Stimulated activated CD4-positive, alpha-beta T cell treated with anti-CD3 and anti-CD28 coated beads, Interleukin-4, amount 100 ng/mL, for 4 hours (primary cell): ENCODE measurements at places on chromosomes 7 and 10.

GRCh38 chr7:64174328-64174727, 32.7 kb upstream of the ZNF735 start:
- DNase-seq: no peak

DNA sequence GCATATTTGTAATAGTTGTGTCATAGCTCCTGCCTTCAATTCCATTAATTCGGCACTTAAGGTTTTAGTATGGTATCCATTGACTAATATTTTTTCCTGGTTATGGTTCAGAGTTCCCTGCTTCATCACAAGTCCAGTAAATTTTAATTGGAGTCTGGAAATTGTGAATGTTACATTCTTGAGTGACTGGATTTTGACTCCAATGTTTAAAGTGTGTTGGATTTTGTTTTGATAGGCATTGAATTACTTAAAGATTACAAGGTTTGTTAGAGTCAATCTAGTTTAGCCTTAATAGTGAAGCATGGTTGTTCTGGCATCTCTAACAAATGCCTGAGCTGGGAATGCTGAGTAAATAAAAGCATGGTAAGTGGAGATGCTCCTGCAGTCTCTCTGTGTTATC, 326.6 kb upstream of the IGFBP3 start:
- no peak for DNase-seq

DNA sequence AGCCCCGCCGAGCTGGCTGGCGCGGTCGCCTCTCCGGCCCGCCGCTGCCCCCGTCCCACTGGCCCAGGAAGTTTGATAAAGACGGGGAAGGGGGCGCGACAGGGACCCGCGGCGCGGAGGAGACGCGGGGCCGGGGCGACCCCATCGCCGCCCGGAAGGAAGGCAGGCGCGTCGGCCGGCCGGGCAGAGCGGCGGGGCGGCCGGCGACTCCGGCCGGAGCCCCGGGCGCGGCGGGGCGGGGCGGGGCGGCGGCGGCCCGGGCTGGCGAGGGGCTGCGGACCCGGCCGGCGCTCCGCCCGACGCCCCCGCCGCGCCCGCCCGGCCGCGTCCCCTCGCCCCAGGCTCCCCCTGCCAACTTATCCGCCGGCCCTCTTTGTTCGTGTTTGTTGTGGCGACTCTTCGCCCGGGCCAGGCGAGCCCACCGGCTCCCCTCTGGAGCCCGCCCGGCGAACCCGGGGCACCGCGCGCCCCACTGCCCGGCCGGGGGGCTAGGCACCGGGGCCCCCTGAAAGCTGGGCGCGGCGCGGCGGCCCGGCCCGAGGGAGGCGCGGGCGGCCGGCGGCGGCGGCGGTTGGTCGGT, 571 bp downstream of the KDM7A start:
- DNase-seq: peak; percentile 10

- no peak for DNase-seq
Observed at GRCh38 chr10:123607386-123607785, 58.8 kb upstream of the GPR26 start.

- no peak for DNase-seq
Observed at GRCh38 chr7:80172387-80172786, 37.8 kb downstream of the GNAI1 start.

GRCh38 chr10:72762042-72762441, 70.1 kb downstream of the MCU start:
- DNase-seq: no peak

- DNase-seq: no peak
Observed at GRCh38 chr7:108004220-108005142, 1.5 kb upstream of the LAMB1 start.

- no peak for DNase-seq
Observed at GRCh38 chr7:13322126-13322525, 634.7 kb downstream of the ARL4A start.

- peak; percentile 37 for DNase-seq
Observed at GRCh38 chr7:29243910-29244655, 49.5 kb downstream of the CHN2 start.

DNA sequence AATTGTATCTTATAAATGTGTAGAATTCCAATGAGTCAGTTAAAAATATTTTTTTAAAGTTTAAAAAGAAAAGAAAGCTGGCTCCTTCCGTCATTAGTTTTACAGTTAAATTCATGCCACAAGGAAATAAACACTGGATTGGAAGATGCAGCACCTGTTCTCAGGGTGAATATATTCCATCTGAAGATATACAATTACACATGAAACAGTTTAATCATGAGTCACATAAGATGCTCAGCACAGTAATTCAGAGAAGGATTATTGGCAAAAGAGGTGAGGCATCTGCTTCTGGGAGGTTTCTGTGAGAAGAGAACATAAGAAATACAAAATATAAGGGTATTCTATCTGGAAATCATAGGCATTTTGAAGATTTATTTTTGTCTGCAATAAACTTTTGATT, 376.5 kb upstream of the SORCS1 start:
- no peak for DNase-seq

DNA sequence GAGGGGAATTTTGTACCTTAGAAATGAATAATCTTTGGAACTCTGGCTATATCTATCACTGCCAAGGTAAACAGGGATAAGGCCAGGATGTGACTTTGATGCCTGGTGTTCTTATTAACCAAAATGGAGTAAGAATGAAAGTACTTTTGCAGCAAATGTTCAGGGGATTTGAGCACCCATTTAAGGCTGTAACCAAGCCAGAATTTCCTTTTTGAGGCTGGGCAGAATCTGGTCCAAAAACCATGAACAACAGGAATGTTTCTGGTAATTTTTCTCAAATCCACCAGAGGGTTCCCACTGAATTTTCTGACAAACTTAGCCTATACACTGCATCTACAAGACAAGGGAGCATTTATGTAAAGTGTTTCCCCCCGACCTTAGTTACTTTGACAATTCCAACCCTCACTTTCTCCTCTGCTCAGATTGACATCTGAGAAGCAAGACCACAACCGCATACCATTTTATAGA, 120.6 kb downstream of the BAMBI start:
- no peak for DNase-seq

- DNase-seq: no peak
Observed at GRCh38 chr7:22569586-22570321, 69.8 kb upstream of the STEAP1B start.

DNA sequence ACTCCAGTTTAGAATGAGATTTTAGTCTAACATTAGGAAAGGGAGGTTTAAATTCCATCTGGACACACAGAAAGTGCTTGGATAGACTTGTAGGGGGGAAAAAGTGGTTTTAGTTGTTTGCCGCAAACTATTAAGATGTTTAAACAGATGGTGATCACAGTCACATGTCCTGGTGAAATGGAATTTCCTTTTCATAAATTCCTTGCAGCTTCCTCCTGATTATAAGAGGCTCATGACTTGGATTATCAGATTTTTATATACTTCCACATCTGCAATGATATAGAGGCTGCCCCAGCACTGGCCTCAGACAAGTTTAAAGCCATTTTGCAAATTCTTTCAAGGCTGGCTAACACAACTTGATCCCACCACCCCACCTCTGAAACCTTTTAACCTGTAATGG, 106.4 kb upstream of the ARMC3 start:
- DNase-seq: no peak

DNA sequence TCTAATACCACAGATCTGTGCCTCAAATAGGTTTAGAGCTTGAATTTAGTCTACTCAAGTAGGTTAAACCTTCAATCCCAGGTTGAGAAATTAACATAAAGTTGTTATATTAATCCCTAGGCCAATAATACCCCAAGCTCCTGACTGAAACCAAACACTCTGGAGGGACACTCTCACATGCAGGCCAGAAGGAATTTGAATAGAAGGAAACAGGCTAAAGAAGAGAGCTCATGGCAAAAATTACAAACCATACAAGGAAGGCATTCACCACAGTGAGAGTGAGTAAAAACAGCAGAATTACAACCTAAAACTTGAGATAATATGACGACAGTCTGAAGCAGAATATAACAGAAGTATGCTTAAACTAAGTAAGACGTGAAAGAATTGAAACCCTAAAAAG, 76.1 kb upstream of the PDK4 start:
- no peak for DNase-seq

- no peak for DNase-seq
Observed at GRCh38 chr7:130944997-130945396, 211.0 kb upstream of the KLF14 start.

- DNase-seq: no peak
Observed at GRCh38 chr10:131678171-131678570, 222.6 kb upstream of the PPP2R2D start.

GRCh38 chr7:48052748-48053147, 17.4 kb downstream of the C7orf57 start:
- no peak for DNase-seq

- DNase-seq: no peak
Observed at GRCh38 chr10:122282253-122282671, 11.2 kb downstream of the BTBD16 start.
